ENCODE measurements at places on chromosomes 12 and 14. TPM values are rescaled to one million over a fixed set of nuclear protein-coding genes. Genes with fewer than 3 reads are reported as not detected.

- no peaks in the 10 kb centered on the region for H3K4me1 ChIP-seq
- no peak overlapping the region for H3K4me3 ChIP-seq
- H3K36me3 ChIP-seq: no peaks in the 10 kb centered on the region
- DNase-seq: no peak
Measured at GRCh38 chr12:129401572-129401971, 502.3 kb downstream of the TMEM132D start.

DNA sequence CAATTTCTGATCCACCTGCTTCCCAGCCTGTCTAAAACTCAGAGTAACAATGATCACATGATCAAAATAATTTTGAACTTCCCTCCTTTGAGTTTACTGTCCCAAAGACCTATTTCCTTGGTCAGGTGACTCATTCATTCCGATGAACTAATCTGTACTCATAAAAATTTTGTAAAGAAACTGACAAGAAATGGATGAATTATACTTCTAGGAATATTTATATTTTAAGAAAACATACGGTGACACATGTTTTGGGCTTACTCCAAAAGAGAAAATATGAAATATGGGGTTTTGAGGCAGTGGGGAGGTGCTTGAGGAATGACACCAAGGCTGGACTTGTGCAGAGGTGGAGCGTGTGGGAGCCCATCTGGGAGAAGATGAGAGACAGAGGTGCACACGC is 42.0 kb downstream of the GUCY2C start:
- no peaks in the 10 kb centered on the region for H3K27me3 ChIP-seq
- no peak overlapping the region for H3K4me3 ChIP-seq
- H3K36me3 ChIP-seq: no peaks in the 10 kb centered on the region
- no peak overlapping the region for H3K27ac ChIP-seq
- no peak for DNase-seq

DNA sequence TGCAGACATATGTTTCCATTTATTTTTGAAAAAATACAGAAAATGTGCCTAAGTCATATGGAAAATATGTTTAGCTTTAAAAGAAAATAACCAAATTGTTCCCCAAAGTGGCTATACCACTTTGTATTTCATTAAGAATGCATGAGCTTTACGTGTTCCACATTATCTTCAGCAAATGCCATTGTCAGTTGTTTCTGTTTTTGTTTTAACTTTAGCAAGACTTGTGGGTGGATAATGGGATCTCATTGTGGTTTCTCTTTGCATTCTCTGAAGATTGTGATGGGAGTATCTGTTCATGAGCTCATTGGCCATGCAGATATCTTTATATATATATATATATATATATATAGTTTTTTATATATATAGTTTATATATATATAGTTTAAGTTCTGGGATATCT is 181.5 kb downstream of the CCER1 start:
- no peak overlapping the region for H3K27ac ChIP-seq
- no peaks in the 10 kb centered on the region for H3K27me3 ChIP-seq
- no peaks in the 10 kb centered on the region for H3K36me3 ChIP-seq
- H3K4me3 ChIP-seq: no peak overlapping the region

The GUCY2C gene
- not detected for total RNA-seq

GRCh38 chr12:16352481-16352880 is 5.0 kb downstream of the MGST1 start:
- no peak overlapping the region for H3K4me3 ChIP-seq
- peaks cover 11% of the 10 kb centered on the region for H3K4me1 ChIP-seq
- H3K36me3 ChIP-seq: peaks cover 5% of the 10 kb centered on the region

DNA sequence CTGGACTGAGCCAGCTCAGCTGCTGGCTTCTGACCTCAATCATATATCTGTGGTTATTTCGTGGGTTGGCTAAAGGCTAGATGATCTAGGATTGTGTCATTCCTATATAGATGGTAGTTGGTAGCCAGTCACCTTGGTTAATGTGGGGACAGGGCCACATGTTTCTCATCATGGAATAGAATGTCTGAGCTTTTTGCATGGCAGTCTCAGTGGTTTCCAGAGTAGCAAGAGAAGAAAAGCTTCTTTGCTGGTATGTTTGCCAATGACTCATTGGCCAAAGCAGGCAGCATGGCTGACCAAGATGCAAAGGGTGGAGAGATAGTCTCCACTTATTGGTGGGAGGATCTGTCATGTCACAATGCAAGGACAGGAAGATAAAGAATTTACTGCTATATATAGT is 746.4 kb upstream of the FLRT2 start:
- H3K4me1 ChIP-seq: no peaks in the 10 kb centered on the region
- no peaks in the 10 kb centered on the region for H3K36me3 ChIP-seq
- no peak for DNase-seq
- no peak overlapping the region for H3K27ac ChIP-seq
- H3K4me3 ChIP-seq: no peak overlapping the region
- H3K27me3 ChIP-seq: no peaks in the 10 kb centered on the region

- no peaks in the 10 kb centered on the region for H3K27me3 ChIP-seq
- peak overlapping the region; percentile 55 for H3K27ac ChIP-seq
- H3K36me3 ChIP-seq: no peaks in the 10 kb centered on the region
- no peaks in the 10 kb centered on the region for H3K4me1 ChIP-seq
Measured at GRCh38 chr12:119204671-119205285, 26.0 kb downstream of the HSPB8 start.

- H3K4me1 ChIP-seq: peaks cover 24% of the 10 kb centered on the region
- H3K4me3 ChIP-seq: peak overlapping the region; percentile 37
- peak; percentile 80 for DNase-seq
- no peaks in the 10 kb centered on the region for H3K27me3 ChIP-seq
- H3K36me3 ChIP-seq: no peaks in the 10 kb centered on the region
Measured at GRCh38 chr12:14260011-14260993, 105.2 kb upstream of the ATF7IP start.

DNA sequence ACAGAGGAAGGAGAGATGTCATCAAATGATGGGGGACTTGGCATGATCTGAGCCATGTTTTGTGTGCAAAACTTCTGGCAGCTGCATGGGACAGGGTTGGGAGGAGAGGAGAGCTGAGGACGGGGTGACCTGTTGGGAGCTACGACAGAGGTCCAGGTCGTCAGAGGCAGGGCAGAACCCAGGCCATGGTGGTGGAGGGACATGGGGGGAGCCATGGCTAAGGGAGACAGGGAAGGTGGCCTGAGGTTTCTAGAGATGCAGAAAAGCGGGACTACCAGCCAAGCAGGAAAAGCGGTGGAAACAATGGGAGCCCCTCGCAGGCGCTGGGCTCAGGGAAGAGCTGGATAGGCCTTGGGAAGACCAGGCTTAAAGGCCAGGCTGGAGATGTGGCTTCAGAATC is 88.3 kb downstream of the DICER1 start:
- no peak overlapping the region for H3K4me3 ChIP-seq
- no peaks in the 10 kb centered on the region for H3K4me1 ChIP-seq
- DNase-seq: no peak
- H3K36me3 ChIP-seq: no peaks in the 10 kb centered on the region
- no peaks in the 10 kb centered on the region for H3K27me3 ChIP-seq

- H3K36me3 ChIP-seq: no peaks in the 10 kb centered on the region
- peaks cover 13% of the 10 kb centered on the region for H3K4me1 ChIP-seq
- H3K27me3 ChIP-seq: peaks cover 31% of the 10 kb centered on the region
- no peak overlapping the region for H3K27ac ChIP-seq
- no peak overlapping the region for H3K4me3 ChIP-seq
Measured at GRCh38 chr14:100156776-100157175, 2.7 kb downstream of the DEGS2 start.

The ANKRD13A gene
- 51.3 TPM for total RNA-seq

The OR6C2 gene
- total RNA-seq: not detected

- no peak overlapping the region for H3K4me3 ChIP-seq
- no peaks in the 10 kb centered on the region for H3K36me3 ChIP-seq
- peak overlapping the region; percentile 20 for H3K27ac ChIP-seq
- peaks cover 23% of the 10 kb centered on the region for H3K4me1 ChIP-seq
- no peak for DNase-seq
Measured at GRCh38 chr14:102503641-102504327, 5.8 kb downstream of the ANKRD9 start.

The SLCO1B1 gene
- total RNA-seq: not detected

DNA sequence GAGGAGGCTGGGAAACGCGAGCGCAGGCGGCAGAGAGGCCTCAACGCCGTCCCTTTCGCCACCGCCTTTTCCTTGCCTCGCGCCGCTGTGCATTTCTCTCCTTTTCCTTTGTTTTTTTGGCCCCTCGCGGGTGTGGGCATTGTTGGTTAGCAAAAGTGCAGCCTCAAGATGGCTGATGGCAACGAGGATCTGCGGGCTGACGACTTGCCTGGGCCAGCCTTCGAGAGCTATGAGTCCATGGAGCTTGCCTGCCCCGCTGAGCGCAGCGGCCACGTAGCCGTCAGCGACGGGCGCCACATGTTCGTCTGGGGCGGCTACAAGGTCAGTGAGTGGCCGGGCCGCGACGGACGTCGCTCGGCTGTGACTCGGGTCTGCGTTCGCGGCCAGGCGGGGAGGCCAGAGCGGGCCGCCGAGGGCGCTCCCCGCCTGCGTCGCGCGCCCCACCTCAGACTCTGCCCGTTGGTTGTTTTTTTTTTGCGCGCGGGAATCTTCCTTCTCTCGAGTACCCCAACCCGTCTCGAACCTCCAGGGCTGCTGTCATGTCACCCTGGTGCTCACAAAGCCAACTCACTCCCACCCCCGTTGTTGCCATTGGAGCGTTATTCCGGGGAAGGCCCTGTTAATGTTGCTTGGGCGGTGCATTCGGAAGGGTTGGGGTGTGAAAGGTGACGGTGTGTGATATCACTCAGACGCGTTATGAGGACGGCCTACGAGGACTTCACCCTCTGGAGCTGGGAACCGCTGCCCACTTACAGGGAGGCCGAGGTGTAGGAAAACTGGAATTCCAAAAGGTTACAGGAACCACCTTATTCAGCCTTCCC is 558 bp downstream of the KLHDC2 start:
- DNase-seq: peak; percentile 65
- peak overlapping the region; percentile 33 for H3K4me3 ChIP-seq
- H3K27me3 ChIP-seq: no peaks in the 10 kb centered on the region
- peak overlapping the region; percentile 92 for H3K27ac ChIP-seq

GRCh38 chr14:103594265-103594664 is 31.5 kb downstream of the COA8 start:
- no peak overlapping the region for H3K4me3 ChIP-seq
- peaks cover 12% of the 10 kb centered on the region for H3K36me3 ChIP-seq
- H3K27me3 ChIP-seq: no peaks in the 10 kb centered on the region
- DNase-seq: no peak

DNA sequence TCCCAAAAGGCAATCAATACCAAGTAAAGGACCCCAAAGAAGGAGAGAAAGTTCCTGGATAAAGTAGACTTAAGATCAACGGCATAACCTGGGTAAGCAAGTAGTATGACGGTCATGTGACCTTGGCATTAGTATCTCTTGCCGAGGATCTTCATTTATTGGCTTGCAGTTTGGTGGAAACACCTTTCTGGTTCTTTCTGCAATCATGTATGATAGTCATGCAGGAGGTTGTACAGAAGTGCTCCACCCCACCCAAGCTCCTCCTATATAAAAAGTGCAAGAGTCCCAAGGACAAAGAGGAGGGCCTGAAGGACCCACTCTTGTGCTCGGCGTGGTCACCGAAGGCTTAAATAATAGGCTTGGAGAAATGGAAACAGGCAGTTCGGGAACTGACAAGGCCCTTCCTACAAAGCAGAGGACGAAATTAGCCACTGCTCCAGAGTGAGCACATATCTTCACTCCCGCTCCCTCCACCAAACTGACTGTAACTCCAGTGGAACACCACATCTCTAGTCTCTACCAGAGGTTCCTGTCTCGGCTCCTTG is 750 bp downstream of the CS start:
- no peak for DNase-seq
- H3K27me3 ChIP-seq: no peaks in the 10 kb centered on the region
- no peaks in the 10 kb centered on the region for H3K36me3 ChIP-seq
- peak overlapping the region; percentile 95 for H3K27ac ChIP-seq

- no peaks in the 10 kb centered on the region for H3K27me3 ChIP-seq
- no peaks in the 10 kb centered on the region for H3K36me3 ChIP-seq
- H3K4me1 ChIP-seq: peaks cover 12% of the 10 kb centered on the region
- DNase-seq: no peak
Measured at GRCh38 chr14:71595441-71595840, 336.8 kb upstream of the RGS6 start.

DNA sequence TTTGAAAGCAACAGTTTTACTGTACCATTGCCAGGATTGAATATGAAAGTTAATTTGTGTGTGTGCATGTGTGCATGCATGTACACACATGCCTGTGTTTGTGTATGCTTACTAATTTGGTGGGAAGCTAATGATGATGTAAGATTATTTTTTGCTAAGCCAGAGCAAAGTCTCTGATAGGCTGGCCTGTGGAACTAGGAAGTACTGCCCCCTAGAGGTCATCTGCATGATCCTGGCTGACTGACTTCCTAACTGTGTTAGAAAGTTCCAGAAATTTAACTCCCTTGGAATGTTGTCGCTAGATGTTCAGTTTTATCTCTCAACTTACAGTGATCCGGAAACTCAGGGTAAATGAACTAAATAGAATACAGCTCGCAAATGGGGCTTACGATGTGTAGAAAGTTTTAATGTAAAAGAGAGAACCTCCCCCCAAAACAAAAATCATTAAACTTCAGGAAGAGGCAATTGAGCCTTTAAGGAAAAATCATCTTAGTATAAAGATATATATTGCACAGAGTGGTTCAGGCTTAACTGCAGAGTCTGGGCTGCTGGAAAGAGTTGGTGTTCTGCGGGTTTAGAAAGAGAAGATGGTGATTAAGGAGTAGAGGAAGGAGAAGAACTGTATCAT is 34.3 kb upstream of the SLC38A1 start:
- no peak overlapping the region for H3K4me3 ChIP-seq
- no peak for DNase-seq
- H3K27me3 ChIP-seq: no peaks in the 10 kb centered on the region
- no peaks in the 10 kb centered on the region for H3K4me1 ChIP-seq
- H3K27ac ChIP-seq: no peak overlapping the region

- peaks cover 55% of the 10 kb centered on the region for H3K27me3 ChIP-seq
- H3K4me1 ChIP-seq: no peaks in the 10 kb centered on the region
- no peak overlapping the region for H3K27ac ChIP-seq
- no peaks in the 10 kb centered on the region for H3K36me3 ChIP-seq
Measured at GRCh38 chr12:107845226-107845979, 70.9 kb downstream of the ASCL4 start.

The LPAR5 gene
- 11.6 TPM for total RNA-seq

DNA sequence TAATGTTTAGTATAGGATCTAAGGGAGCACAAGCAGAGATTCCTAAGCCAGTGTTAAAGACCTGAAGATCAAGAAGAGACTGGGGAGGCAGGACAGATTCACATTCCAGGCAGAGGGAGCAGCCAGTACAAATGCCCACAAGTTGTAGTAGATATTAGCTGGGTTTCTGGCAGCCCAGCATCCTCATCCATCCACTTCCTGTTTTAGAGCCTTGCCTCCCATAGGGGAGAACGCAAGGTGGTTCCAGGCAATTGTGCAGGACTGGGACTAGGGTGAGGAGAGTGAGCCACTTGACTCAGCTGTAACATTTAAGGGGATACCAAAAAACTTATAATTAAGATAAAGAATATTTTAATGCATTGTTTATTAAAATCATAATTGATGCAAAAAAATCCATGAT is 71.3 kb upstream of the PSMA6 start:
- H3K36me3 ChIP-seq: no peaks in the 10 kb centered on the region
- H3K27ac ChIP-seq: no peak overlapping the region
- H3K4me3 ChIP-seq: no peak overlapping the region
- no peaks in the 10 kb centered on the region for H3K27me3 ChIP-seq

Data from adrenal gland (tissue), 19 donors.